Purkinje cell (primary cell): ENCODE measurements at places on chromosomes 11 and 22. TPM values are rescaled to one million over a fixed set of nuclear protein-coding genes. Genes with fewer than 3 reads are reported as not detected.

Gene ARCN1
- 49.3 and 54.9 TPM in 2 replicates for polyA plus RNA-seq

Gene DDI1
- not detected in 2 replicates for polyA plus RNA-seq

Gene MPZL3
- polyA plus RNA-seq = 1.1 and 5.1 TPM in 2 replicates

Gene RBMXL2
- not detected in 2 replicates for polyA plus RNA-seq

Gene ARHGAP42
- 2.0 and 3.8 TPM in 2 replicates for polyA plus RNA-seq

Gene ST3GAL4
- 0.38 TPM in 1 of 2 replicates, not detected in the other for polyA plus RNA-seq

Gene DEUP1
- polyA plus RNA-seq = 0.24 and 4.7 TPM in 2 replicates

Gene DEFB131B
- not detected in 2 replicates for polyA plus RNA-seq

Gene FIBIN
- polyA plus RNA-seq = 1.1 and 1.5 TPM in 2 replicates

Gene ZBTB44
- polyA plus RNA-seq = 19.1 and 30.0 TPM in 2 replicates

Gene MIOX
- polyA plus RNA-seq = not detected in 2 replicates

Gene APOBEC3B
- polyA plus RNA-seq = not detected in 2 replicates

Gene AIP
- polyA plus RNA-seq = 33.2 and 34.2 TPM in 2 replicates

Gene RBFOX2
- 99.6 and 106 TPM in 2 replicates for polyA plus RNA-seq

Gene IL10RA
- not detected in 2 replicates for polyA plus RNA-seq

Gene CATSPER1
- polyA plus RNA-seq = 0.59 TPM in 1 of 2 replicates, not detected in the other

Gene HEPACAM
- polyA plus RNA-seq = 9.0 and 13.6 TPM in 2 replicates

Gene OR52I2
- not detected in 2 replicates for polyA plus RNA-seq

Gene BTG4
- polyA plus RNA-seq = not detected in 2 replicates

Gene TSGA10IP
- polyA plus RNA-seq = 0.73 TPM in 1 of 2 replicates, not detected in the other

Gene CYTH4
- not detected in 2 replicates for polyA plus RNA-seq

Gene MRGPRX3
- polyA plus RNA-seq = not detected in 2 replicates

Gene MMP13
- not detected in 2 replicates for polyA plus RNA-seq

Gene CRYBA4
- polyA plus RNA-seq = not detected in 2 replicates

Gene DYNC2H1
- polyA plus RNA-seq = 16.5 and 19.0 TPM in 2 replicates

Gene ARHGAP1
- 4.1 and 7.6 TPM in 2 replicates for polyA plus RNA-seq

Gene SPDYC
- polyA plus RNA-seq = not detected in 2 replicates

Gene RTN4RL2
- 0.16 TPM in 1 of 2 replicates, not detected in the other for polyA plus RNA-seq

Gene ANO9
- not detected in 2 replicates for polyA plus RNA-seq

Gene RIMBP3B
- 0.07 and 0.15 TPM in 2 replicates for polyA plus RNA-seq

Gene FGF19
- not detected in 2 replicates for polyA plus RNA-seq

Gene OR5B21
- not detected in 2 replicates for polyA plus RNA-seq

Gene KRTAP5-7
- polyA plus RNA-seq = 2.5 TPM in 1 of 2 replicates, not detected in the other

Gene PRG3
- not detected in 2 replicates for polyA plus RNA-seq

Gene CRYAB
- 517 and 524 TPM in 2 replicates for polyA plus RNA-seq

Gene C11orf21
- polyA plus RNA-seq = not detected in 2 replicates

Gene EXPH5
- polyA plus RNA-seq = 4.5 and 6.3 TPM in 2 replicates

Gene JRKL
- 9.5 and 13.3 TPM in 2 replicates for polyA plus RNA-seq

Gene TP53AIP1
- 10.9 and 14.3 TPM in 2 replicates for polyA plus RNA-seq

Gene NELL1
- polyA plus RNA-seq = 74.2 and 76.9 TPM in 2 replicates

Gene ZP1
- not detected in 2 replicates for polyA plus RNA-seq

Gene HTR3B
- not detected in 2 replicates for polyA plus RNA-seq

Gene OR52H1
- not detected in 2 replicates for polyA plus RNA-seq

Gene F2
- polyA plus RNA-seq = not detected in 2 replicates

Gene TREH
- 1.4 and 1.7 TPM in 2 replicates for polyA plus RNA-seq

Gene OR2AG2
- polyA plus RNA-seq = 0.07 and 3.3 TPM in 2 replicates

Gene MPPED1
- polyA plus RNA-seq = 0.17 and 3.1 TPM in 2 replicates

Gene LUZP2
- 1.2 and 5.1 TPM in 2 replicates for polyA plus RNA-seq

Gene ST14
- not detected in 2 replicates for polyA plus RNA-seq
